Right ventricle myocardium superior (tissue), 1 donor: ENCODE measurements at places on chromosomes 5 and 9. TPM values are rescaled to one million over a fixed set of nuclear protein-coding genes. Genes with fewer than 3 reads are reported as not detected.

Gene FBXL7
- 16.2 TPM for total RNA-seq

Gene IFNA2
- total RNA-seq, result not detected

Gene LECT2
- total RNA-seq, result not detected

Gene SLC45A2
- total RNA-seq, result not detected

Gene NPDC1
- total RNA-seq, result 59.1 TPM

Gene PHF24
- 0.19 TPM for total RNA-seq

Gene PCDHB3
- 1.4 TPM for total RNA-seq

Gene ABCA2
- 26.7 TPM for total RNA-seq

Gene EXOSC3
- total RNA-seq, result 18.6 TPM

Gene DOCK8
- 3.4 TPM for total RNA-seq

Gene PCDHB9
- 0.81 TPM for total RNA-seq

Gene OR13C4
- total RNA-seq, result not detected

Gene ADAM19
- 8.4 TPM for total RNA-seq

Gene BHMT2
- total RNA-seq, result 10.0 TPM

Gene NPR3
- 18.3 TPM for total RNA-seq

Gene FOXI1
- total RNA-seq, result not detected

Gene KIAA0825
- total RNA-seq, result 1.5 TPM

Gene PRRT1B
- not detected for total RNA-seq

Gene PRDM12
- total RNA-seq, result not detected

Gene SLC6A3
- total RNA-seq, result not detected

Gene ADAMTS13
- 2.8 TPM for total RNA-seq

Gene PIK3R1
- total RNA-seq, result 103 TPM

Gene AIF1L
- total RNA-seq, result 22.8 TPM

Gene EGFLAM
- 9.1 TPM for total RNA-seq

Gene IARS1
- total RNA-seq, result 56.3 TPM

Gene NRG2
- 2.1 TPM for total RNA-seq

Gene ZNF366
- total RNA-seq, result 8.0 TPM

Gene BTNL3
- total RNA-seq, result not detected

Gene PRDM9
- total RNA-seq, result not detected

Gene MED22
- 19.2 TPM for total RNA-seq

Gene PCDHA13
- not detected for total RNA-seq

Gene SLC25A2
- total RNA-seq, result 0.16 TPM

Gene ANKRD31
- total RNA-seq, result 0.08 TPM

Gene BOD1
- 47.0 TPM for total RNA-seq

Gene IRX2
- total RNA-seq, result 5.6 TPM

Gene PDCD1LG2
- total RNA-seq, result 2.4 TPM

Gene RXFP3
- not detected for total RNA-seq

Gene RNF183
- total RNA-seq, result not detected

Gene EIF4EBP3
- total RNA-seq, result 12.0 TPM

Gene DNAI1
- total RNA-seq, result not detected

Gene ABO
- total RNA-seq, result 2.4 TPM

Gene PNPLA7
- total RNA-seq, result 12.2 TPM

Gene SPARC
- 435 TPM for total RNA-seq

Gene ZNG1C
- 15.4 TPM for total RNA-seq

Gene GOLM1
- total RNA-seq, result 3.7 TPM

Gene TPPP
- total RNA-seq, result 39.7 TPM

Gene SPINK7
- not detected for total RNA-seq

Gene NMRK1
- 17.3 TPM for total RNA-seq
